Activated CD4-positive, alpha-beta T cell treated with anti-CD3 and anti-CD28 coated beads, Interleukin-2, amount 50 U/mL, for 48 hours (primary cell): ENCODE measurements at places on chromosomes 1 and 21.

DNA sequence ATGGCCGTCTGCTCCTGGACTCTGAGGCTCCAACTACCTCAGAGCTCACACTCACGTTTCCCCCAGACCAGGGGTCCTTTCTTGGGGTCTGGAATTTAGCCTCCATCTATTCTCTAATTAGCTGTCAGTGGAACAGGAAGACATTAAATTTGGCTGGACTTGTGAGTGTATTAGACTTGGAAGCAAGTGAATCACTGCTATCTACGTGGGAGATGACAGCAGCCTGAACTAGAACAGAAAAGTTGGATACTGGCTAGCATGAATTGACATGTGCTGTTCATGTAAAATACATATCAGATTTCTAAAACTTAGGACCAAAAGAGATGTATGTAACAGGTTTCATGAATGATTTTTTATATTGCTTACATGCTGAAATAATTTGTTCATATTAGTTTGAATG, 28.0 kb downstream of the TAF5L start:
- DNase-seq, result no peak

GRCh38 chr1:26539722-26540121, 10.2 kb downstream of the RPS6KA1 start:
- DNase-seq, result no peak

DNA sequence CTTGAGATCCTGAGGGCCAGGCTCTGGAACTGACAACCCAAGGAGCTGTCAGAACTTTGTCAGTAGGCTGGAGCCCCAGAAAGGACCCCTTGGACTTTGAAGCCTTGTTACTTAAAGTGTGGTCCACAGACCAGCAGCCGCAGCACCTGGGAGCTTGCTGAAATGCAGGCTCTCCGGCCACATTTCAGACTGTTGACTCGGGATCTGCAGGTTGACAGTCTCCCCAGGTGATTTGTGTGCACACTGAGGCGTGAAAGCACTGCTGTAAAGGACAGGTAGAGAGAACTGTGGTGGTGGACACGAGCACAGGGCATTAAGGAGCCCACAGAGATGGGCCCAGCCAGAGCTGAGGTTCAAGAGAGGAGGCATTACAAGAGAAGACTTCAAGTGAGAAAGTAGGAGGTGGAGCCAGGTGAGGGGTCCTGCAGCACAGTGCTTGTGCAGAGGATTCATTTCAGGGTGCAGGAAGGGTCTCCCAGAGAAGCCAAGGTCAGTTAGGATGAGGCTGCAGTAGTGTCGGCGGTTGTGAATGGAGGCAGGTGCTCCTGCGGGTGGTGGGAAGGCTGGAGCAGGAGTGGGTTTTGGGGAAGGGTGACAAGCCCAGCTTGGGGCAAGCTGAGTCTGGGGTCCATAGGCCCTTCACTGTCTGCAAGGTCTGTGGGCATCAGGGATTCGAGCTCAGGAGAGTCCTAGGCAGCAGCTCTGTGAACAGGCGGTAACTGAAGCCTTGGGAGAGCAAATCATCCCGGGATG, 4.6 kb downstream of the HYI start:
- DNase-seq, result no peak

DNA sequence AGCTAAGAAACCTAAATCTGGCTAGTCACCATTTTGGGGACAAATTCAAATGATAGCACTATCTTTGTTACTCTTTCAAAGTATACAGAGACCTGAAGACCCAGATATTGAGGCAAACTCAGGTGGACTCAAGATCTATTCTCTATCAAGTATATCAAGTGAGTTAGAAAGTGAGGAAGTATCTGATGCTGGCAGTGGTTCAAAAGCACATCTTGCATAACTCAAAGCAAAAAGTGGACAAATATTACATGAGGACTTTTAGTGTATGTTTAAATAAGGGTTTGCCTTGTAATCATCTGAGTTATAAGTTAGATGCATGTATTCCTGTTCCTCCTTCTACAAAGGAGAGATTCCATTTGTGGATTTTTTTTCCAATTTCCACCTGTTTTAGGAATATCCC, 338.4 kb downstream of the DISC1 start:
- no peak for DNase-seq

- DNase-seq, result no peak
These were observed 59.6 kb upstream of the HOOK1 start for GRCh38 chr1:59755069-59755685.
